ENCODE measurements at places on chromosomes 13 and 19.

- no peak for DNase-seq
These were observed 30.5 kb downstream of the TNFSF14 start for GRCh38 chr19:6639439-6639838.

DNA sequence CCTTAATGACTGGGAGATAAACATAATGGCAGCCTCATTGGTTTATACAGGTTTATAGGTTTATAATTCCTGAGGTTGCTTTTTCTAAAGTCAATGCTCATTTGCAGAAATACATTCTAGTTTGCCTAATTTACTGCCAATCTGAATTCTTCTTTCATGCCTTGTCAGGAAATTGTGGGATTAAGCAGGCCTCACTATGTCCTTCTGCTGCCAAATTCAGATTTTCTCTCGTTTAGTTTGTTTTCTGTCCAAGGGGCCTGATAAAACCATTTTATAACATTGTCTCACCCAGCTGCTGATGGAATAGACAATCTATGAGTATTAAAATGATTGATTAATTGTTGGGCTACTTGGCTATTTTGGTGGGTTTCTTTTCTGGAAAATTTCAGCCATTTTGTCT, 42.4 kb upstream of the OBI1 start:
- no peak for DNase-seq

DNA sequence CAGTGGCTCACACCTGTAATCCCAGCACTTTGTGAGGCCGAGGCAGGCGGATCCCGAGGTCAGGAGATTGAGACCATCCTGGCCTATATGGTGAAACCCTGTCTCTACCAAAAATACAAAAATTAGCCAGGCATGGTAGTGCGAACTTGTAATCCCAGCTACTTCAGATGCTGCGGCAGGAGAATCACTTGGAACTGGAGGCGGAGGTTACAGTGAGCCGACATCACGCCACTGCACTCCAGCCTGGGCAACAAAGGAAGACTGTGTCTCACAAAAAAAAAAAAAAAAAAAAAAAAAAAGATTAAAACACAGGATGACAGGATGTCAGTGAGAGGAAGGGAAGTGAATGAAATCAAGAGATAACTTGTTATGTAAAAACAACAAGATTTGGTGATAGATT, 1158.5 kb downstream of the PCDH9 start:
- DNase-seq = no peak

GRCh38 chr19:49301165-49301865, 23.7 kb downstream of the SLC6A16 start:
- DNase-seq = peak; percentile 72

DNA sequence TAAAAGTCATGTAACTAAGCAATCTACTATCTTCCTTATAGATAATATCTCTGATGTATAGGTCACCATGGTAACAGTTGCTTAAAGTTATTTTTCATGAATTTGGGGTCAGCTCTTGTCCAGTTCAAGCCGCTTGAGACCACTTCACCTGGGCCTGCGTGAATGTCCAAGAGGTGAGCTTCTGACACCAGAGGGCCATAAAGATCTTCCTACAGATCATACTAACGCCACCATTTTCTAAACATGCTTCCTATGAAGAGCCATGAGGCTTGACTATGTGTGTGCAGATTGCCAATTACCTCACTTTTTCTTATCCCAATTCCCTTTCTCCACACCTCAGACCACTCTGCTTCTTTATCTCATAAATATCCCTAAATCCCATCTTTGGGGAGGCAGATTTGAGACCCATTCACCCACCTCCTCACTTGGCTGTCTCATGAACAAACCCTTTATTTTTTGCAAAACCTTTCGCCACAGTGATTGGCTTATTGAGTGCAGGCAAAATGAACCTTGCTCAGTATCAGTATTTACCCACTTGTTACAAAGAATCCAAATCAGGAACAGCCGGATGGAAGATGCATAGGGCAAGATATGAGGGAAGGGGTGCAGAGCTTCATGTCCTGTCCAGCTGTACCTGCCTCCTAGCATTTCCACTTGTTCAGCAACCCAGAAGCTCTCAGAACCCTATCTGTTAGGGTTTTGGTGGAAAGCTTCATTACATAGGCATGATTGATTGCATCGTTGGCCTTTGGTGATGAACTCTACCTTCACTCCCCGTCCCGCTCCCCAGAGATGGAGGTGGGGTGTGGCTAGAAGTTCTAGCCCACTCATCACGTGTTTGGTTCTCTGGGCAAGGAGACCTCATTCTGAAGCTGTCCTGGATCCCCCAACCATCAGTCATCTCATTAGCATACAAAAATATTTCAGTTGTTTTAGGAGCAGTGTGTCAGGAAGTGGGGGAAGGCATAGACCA, 34.2 kb downstream of the FAM187B start:
- DNase-seq = no peak

All from stimulated activated CD4-positive, alpha-beta T cell treated with anti-CD3 and anti-CD28 coated beads, TNF-alpha, amount 100 ng/mL, for 4 hours (primary cell).